ENCODE measurements at places on chromosomes 12 and 14.

GRCh38 chr14:71933001-71933587 is 865 bp downstream of the RGS6 start:
- peak; percentile 11 for DNase-seq

DNA sequence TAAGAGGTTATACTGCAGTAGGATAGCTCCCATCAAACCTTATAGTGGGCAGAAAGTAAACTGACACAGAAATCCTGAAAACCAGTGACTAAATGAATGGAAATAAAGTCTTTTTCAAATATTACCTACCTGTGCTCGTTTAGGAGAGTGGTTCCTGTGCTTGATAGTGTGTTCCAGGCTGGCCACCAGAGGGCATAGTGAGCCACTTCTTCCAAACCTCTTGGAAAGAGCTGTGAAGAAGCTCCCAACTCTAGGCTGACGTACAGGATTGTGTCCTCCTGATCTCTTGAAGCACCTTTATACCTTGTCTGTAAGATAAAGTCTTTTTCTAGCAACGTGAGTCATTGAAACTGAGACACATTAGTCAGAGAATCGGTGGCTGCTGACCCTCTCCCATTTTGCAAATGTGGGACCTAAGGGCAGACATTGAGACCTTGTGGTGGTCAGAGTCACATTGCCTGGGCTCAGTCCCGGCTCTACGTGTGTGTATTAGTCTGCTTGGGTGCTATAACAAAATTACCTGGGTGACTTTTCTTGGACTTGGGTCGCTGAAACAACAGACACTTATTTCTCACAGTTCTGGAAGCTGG is 17.6 kb downstream of the TDP1 start:
- DNase-seq = no peak

GRCh38 chr14:39614297-39614923 is 182.2 kb upstream of the FBXO33 start:
- no peak for DNase-seq

DNA sequence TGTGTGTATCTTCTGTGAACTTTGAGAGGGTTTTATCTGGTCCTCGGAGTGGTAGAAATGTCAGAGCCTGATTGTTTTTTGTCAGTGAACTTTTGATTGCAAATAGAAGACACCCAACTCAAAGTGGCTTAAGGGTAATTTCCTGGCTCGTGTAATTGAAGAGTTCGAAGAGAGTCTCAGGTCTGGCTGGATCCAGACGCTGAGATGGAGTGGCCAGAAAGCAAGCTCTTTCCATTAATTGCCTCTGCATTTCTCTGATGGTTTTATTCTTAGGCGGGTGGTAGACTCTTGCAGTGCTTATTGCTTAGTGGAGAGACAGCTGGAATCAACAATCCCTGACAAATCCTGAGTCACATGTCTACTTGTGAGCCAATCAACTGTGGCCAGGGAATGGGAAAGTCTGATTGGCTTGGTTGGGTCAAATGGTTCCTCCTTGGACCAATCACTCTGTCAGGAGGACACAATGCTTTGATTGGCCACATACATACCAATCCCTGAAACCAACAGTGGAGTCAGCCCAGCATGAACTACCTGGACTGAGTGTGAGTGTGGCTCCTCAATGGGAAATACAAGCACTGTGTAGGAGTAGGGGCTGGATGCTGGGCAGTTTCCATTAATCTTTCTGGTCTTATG is 330.5 kb downstream of the AACS start:
- DNase-seq = no peak

GRCh38 chr14:102691763-102692162 is 85.5 kb upstream of the TRAF3 start:
- DNase-seq = no peak

DNA sequence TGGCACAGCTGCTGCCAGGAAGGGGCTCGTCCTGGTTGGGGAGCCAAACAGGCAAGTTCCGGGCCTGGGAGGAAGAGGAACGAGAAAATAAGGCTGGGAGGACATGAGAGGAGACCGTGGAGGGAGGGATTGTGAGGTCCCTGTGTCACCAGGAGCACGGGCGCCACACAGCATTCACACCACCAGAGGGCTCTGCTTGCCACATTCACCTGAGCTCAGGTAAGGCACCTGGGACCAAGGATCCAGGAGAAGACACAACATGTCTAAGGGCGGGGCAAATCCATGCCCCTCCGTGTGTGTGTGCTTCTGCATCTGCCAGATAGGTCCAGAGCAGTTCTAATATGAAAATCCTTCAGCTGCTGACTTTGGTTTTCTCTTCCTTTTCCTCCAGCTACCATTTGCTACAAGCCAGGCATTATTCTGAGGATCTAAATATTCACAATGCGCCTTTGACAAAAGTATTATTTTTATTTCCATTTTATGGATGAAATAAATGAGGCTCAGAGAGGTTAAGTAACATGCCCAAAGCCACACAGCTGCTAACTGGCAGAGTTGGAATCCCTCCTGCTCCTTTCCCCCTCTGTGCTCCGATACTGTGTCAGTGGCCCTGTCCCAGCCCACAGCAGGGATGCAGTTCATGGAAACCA is 14.6 kb downstream of the RAPGEF3 start:
- no peak for DNase-seq

DNA sequence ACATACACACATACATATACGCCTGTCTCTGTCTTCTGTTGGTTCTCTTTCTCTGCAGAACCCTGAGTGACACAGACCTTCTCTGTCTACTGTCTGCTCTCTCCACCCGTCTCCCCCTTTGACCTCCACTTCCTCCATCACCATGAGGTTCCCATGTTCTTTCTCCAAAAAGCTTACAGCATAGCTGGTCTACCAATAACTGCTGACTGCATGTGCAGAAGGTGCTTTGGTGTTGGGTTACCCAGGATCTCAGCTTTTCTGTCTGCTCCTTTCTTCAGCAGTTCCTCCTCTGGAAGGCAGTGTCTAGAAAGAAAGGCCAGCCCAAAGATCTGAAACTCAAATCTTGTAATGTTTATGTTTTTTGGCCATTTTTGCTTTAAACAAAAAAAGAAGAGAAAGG is 125.6 kb downstream of the SMOC1 start:
- DNase-seq = no peak

- no peak for DNase-seq
Measured at GRCh38 chr14:26597589-26598080, at the start of gene NOVA1. NOVA1 (minus strand) TSS chr14:26598033; CDS start chr14:26597436, 597 bp downstream.

GRCh38 chr12:69501154-69501895 is 31.1 kb downstream of the FRS2 start:
- no peak for DNase-seq
